ENCODE measurements at places on chromosomes 11 and 22.
A peak's percentile ranks its signal among the peaks of the same experiment; 100 is the strongest.

GRCh38 chr11:43920598-43921419 is 21.6 kb upstream of the C11orf96 start:
- DNase-seq = no peak

DNA sequence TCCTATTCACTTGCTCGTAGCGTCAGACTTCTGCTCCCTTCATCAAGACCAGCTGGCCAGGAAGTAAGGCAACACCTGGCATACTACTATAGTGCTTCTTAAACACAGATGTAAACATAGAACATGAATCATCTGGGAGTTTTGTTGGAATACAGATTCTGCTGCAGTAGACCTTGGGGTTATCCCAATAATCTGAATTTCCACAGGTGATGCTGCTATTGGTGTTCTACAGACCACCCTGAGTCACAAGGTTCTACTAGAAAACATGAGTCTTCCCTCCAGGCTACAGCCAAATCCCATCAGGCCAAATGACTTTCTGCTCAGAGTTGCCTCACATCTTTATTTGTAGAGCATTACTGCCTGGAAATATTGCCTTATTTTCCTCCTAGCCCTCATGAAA is 175.2 kb downstream of the NELL1 start:
- no peak for DNase-seq

DNA sequence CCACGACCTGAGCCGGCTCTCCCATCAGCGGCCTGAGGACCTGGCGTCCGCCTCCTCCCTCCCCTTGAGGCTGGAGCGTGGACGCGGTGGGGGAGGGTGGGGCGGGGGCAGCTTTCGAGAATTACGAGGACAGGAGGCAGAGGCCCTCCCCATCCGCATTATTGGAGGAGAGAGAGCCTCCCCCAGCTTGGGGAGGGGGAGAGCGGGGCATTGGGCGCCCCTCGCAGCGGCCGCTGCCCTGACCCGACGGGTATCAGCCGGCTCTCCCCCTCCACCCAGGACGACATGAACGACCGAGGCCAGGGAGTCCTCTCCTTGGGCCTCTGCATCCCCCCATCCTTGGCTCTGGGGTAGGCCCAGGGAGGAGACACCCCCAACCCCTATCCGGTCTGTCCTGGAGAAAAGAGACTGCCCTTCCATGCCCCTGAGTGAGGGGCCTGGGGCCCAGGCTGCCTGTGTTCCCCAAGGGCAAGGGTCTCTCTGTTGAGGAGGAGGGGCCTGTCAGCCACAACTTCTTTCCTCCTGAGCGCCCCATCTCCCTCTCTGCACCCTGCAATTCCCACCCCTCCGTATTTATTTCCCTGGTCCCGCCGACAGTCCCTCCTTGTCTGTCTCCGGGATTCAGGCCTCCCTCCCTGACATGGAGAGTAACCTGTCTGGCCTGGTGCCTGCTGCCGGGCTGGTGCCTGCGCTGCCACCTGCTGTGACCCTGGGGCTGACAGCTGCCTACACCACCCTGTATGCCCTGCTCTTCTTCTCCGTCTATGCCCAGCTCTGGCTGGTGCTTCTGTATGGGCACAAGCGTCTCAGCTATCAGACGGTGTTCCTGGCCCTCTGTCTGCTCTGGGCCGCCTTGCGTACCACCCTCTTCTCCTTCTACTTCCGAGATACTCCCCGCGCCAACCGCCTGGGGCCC is 495 bp downstream of the GPR137 start:
- DNase-seq = peak; percentile 15

DNA sequence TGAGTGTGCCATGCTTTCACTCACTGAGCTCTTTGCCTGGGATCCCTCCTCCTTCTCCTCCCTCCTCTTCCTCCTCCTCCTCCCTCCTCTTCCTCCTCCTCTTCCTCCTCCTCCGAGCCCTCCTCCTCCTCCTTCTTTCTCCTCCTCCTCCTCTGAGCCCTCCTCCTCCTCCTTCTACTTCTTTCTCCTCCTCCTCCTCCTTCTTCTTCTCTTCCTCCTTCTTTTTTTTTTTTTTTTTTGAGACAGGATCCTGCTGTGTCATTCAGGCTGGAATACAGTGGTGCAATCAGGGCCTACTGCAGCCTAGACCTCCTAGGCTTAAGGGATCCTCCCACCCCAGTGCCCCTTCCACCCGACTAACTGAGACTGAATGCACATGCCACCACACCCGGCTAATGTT is 62.3 kb downstream of the DEUP1 start:
- no peak for DNase-seq

DNA sequence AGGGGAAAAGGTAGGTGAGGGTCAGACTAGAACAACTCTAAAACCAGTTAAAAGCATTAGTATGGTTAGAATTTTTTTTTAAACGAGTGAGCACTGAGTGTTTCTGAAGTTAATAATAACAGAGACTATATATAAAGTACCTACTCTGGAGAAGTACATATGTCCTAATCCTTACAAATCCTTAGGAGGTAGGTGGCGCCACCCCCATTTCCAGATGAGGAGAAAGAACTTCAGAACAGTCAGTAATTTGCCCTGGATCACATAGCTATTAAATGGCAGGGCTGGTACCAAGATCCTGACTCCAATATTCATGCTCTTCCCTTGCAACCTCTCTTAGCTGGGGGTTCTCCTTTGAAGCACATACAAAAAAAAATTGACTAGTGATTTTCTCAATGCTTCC is 80.5 kb downstream of the CLPB start:
- peak; percentile 25 for DNase-seq

DNA sequence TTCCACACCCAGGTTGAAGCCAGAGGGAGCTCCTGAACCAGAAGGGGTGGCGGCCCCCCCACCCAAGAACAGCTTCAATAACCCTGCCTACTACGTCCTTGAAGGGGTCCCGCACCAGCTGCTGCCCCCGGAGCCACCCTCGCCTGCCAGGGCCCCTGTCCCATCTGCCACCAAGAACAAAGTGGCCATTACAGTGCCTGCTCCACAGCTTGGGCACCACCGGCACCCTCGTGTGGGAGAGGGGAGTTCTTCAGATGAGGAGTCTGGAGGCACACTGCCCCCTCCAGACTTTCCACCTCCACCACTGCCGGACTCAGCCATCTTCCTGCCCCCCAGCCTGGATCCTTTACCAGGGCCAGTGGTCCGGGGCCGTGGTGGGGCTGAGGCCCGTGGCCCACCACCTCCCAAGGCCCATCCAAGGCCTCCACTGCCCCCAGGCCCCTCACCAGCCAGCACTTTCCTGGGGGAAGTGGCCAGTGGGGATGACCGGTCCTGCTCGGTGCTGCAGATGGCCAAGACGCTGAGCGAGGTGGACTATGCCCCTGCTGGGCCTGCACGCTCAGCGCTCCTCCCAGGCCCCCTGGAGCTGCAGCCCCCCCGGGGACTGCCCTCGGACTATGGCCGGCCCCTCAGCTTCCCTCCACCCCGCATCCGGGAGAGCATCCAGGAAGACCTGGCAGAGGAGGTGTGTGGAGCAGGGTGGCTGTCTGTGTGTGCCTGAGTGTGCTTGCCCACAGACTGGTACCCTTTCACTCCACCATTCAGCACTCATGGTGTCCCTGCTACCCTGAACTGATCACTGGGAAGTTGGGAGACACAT is 6.7 kb downstream of the PHOX2A start:
- no peak for DNase-seq

DNA sequence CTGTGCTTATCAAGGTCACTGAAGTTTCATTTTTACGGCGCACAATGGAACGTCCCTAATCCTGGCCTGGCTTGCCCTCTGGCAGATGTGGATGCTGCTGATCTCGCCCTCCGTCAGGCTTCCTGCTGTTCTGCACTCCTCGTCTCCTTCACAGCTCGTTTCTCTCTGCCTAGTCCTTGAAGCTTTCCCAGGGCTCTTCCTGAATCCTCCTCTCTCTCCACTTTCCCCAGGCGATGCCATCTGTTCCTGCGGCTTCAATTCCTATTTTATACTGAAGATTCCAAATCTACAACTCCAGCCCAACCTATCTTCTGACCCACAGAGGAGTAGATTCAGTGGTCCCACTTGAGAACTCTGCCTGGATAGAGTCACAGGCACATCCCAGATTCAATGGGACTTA is 14.2 kb downstream of the SLC22A8 start:
- DNase-seq = no peak

- no peak for DNase-seq
Observed at GRCh38 chr11:3359092-3359824, 19.7 kb downstream of the ZNF195 start.

- DNase-seq = no peak
Observed at GRCh38 chr11:61516675-61517572, 8.4 kb downstream of the LRRC10B start.

GRCh38 chr11:119006656-119007055 is 8.7 kb downstream of the CENATAC start:
- no peak for DNase-seq

DNA sequence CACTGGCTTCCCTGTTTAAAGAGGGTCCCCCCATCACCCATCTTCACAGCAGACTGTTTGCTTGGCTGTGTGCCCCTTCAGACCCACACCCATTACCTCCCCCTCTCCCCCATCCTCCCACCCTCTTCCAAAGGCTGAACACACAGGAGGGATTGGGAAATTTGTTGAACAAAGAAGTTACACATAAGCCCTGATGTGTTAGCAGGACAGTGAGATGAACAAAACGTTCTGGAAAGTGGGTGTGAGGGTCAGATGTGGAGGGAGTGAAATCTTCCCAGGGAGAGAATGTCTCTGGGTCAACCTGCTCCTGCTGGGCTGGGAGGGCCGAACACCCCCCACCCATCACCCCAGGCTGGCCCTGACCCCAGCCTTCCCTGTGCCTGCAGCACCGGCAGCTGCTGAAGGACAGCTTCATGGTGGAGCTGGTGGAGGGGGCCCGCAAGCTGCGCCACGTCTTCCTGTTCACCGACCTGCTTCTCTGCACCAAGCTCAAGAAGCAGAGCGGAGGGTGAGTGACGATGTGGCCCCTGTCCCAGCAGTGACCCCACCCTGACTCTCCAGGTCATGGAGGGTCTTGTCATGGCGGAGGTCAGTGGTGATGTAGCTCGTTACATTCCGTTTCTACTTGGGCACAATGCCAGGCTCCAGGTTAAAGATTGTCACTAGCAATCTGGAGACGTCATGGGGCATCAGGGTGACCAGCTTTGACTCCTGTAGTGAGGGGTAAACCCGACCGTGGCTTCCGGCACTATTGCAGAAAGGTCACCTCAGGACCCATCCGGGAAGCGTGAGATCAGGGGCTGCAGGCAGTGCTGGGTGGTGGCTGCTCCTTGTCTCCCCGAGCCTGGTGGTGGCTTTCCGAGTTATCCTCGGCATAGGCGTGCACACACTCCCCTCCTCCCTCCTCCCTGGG is 103.5 kb downstream of the BCR start:
- no peak for DNase-seq

- no peak for DNase-seq
Observed at GRCh38 chr11:94558468-94558867, 8.7 kb upstream of the PIWIL4 start.

DNA sequence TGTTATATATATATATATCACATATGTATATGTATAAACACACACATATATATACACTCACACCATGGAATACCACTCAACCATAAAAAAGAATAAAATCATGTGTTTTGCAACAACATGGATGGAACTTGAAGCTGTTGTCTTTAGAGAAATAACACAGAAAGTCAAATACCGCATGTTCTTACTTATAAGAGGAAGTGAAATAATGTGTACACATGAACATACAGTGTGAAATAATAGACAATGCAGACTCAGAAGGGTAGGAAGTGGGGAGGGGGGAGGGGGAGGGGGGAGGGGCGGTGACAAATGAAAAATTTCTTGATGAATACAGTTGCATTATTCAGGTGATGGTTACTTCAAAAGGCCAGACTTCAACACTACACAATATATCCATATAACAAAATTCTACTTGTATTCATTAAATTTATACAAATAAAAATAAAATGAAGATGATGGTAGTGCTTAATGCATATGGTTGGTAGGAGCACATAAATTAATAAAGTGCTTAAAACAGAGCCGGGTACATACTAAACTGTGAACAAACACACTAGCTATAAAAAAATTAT is 5.8 kb upstream of the OR5B2 start:
- no peak for DNase-seq

Measured in DMS79 treated with DMSO at 0.1 percent for 48 hours (cell line).